ENCODE measurements at places on chromosomes 3 and 15. TPM values are rescaled to one million over a fixed set of nuclear protein-coding genes. Genes with fewer than 3 reads are reported as not detected.
A peak's percentile ranks its signal among the peaks of the same experiment; 100 is the strongest.

DNA sequence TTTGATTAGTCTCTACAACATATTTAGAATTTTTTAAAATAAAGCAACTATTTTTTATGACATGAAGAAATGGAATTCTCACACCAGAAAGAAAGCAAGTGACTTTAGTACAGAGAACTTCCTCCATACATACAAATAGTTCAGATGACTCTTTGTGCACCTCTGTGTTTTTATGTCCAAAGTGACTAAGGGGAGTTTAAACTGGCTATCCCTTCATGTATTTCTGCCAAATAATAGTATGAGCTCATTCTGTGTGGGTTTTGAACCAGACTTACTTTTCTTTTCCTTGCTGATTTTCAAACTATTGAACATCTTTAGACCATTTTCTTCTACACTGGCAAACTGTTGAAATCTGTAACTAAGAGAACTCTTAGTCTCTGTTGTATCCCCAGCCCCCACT, 196.3 kb downstream of the EPHA3 start:
- DNase-seq, result no peak

- peak; percentile 54 for DNase-seq
Measured at GRCh38 chr15:76151599-76151974, 91.8 kb downstream of the TMEM266 start.

DNA sequence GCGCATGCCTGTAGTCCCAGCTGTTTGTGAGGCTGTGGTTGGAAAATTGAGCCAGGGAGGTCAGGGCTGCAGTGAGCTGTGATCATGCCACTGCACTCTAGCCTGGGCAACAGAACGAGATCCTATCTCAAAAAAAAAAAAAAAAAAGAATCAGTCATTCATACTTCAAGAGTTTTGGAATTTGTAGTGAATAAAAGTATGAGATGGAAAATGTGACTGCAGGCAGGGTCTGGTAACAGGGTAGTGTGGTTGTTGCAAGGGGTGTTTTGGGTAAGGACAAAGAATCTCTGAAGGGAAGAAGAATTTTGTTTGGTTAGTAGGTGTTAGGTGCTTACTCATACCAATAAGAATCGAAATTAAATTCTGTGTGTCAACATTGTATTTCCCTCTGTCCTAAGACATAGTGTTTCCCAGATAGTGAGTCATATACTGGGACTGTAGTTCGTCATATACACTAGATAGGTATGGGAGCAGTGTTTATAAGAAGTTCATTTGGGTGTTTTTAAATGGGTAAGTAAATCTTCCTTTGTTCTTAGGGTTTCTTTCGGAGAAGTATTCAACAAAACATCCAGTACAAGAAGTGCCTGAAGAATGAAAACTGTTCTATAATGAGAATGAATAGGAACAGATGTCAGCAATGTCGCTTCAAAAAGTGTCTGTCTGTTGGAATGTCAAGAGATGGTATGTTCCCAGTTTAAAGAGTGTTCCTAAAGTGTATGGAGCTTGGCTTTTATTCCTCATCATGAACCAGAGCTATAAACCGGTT, 14.2 kb downstream of the NR1D2 start:
- DNase-seq, result no peak

DNA sequence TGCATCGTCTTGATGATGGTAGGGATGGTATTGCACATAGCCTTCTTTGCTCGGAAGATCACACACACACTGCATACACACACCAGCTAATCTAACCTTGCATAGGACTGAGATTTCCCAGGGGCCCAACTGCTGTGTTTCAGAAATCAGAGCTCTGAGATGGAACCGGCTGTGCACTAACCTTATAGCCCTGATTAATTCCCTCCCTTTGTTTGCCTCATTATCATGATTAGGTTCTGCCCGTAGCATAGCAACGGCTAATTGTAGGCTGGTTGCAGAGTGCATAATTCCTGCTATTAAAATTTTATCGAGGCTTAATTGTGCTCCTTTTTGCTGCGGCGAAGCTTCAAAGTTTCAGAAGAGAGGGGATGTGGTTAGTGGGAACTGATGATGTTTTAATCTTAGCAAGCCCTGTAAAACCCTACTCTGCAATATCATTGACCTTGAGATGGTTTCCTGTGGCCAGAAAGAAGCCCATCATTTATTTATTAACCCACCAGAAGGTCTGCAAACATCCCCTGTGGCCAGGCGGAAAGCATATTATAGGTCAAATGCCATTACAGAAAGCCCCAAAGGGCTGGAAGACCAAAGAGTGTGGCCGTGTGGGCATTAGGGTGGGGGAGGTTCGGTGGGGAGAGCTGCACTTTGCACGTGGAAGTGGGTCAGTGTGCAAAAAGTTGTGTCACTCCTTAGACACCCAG, 56.2 kb upstream of the GLCE start:
- no peak for DNase-seq

DNA sequence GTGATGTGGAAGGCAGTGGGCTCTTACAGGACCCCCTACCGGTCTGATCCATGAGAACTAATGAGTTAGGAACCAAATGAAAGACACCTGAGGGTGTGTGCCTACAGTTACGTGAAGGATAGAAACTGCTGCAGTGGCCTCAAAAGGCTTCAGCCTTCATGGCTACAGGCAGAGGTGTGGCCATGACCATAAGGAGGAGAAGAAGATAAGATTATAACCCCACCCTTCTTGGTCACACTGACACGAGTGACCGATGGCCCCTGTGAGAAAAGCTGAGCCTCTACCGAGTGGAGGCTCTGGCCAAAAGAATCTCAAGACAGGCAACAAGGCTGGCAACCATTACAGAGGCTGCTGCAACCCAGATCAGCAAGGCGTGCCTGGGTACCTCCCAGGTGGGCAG, 6.3 kb downstream of the RFT1 start:
- DNase-seq, result no peak

DNA sequence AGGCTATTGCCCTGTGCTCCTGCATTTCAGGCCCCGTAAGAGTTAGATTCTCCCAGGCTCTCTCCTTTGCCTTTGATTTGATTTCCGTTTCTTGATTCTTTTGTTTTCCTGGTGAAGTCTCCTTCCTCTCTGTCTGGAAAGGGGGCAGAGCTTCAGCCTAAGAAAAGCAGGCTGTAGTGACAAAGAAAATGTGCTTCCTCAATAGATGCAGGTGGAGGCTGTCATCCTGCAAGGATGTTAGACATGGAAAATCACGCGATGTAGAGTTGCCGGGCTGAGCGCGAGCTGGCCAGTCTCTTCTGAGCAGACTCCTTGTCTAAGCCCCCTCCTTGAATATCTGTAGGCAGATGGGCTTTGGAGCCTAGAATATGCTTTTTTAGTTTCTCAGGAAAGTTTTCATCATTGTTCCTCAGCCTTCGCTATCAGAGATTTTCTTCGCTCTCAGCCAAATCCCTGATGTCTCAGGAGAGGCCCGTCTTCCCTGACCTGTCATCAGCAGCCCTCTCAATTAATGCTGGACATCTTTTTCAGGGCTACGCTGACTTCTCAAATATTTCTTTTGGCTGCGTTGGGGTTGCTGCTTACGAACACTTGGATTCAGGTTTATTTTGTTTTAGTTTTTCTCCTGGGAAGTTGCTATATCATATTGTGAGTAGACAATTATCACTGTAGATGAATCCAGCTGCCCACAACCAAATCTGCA, 163.6 kb downstream of the ITPR1 start:
- DNase-seq, result no peak

DNA sequence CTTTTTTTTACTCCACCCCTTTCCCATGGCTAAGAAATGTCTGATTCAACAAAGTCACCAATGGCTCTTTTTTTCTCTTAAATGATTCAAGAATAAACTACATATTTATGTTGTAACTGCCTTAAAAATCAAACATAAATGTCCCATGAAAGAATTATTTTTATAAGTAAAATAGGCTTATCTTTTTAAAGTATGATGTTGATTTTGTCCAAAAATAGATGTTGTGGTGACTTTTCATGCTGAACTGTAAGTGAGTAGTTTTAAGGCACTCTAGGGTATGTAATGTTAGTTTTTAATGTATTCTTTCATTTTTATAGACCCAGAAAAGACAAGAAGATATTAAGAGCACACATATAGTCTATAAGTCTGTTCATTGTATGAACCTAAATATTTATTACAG, 594.9 kb downstream of the NLGN1 start:
- DNase-seq, result no peak

GRCh38 chr3:140699516-140700231, 21.8 kb downstream of the TRIM42 start:
- no peak for DNase-seq

- no peak for DNase-seq
Measured at GRCh38 chr3:134598763-134599545, 51.9 kb downstream of the KY start.

DNA sequence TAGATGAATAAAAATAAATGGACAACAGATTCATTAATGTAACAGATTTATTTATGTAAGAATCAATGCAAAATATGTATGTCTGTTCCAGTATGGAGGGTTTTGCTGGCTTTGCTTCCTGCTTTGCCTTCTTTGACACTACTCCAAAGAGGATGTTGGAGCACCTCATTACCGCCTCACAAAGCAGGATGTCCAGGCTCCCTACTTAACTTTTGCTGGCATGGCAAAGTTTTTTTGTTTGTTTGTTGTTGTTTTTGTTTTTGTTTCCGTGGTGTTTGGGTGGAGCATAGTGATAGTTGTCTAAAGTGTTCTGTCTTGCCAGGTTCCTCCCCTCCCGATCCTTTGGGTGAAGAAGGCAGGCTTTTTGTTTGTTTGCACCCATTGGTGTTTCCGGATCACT, 38.7 kb downstream of the DIPK2A start:
- DNase-seq, result no peak

DNA sequence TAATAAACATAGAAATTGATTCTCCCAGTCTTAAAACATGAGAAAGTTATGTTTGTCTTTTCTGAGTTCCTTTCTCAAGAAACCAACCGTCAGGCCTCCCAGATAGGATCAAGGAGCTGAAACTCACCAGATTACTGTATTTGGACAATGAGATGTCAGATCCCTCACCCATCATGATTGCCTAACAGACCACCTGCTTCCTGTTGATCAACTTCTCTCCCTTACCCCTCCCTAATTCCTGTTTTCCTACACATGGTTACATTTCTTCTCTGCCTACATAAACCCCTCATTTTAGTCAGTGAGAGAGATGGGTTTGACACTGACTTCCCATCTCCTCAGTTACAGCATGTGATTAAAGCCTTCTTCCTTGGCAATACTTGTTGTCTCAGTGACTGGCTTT, 917.5 kb downstream of the FHIT start:
- DNase-seq, result no peak

DNA sequence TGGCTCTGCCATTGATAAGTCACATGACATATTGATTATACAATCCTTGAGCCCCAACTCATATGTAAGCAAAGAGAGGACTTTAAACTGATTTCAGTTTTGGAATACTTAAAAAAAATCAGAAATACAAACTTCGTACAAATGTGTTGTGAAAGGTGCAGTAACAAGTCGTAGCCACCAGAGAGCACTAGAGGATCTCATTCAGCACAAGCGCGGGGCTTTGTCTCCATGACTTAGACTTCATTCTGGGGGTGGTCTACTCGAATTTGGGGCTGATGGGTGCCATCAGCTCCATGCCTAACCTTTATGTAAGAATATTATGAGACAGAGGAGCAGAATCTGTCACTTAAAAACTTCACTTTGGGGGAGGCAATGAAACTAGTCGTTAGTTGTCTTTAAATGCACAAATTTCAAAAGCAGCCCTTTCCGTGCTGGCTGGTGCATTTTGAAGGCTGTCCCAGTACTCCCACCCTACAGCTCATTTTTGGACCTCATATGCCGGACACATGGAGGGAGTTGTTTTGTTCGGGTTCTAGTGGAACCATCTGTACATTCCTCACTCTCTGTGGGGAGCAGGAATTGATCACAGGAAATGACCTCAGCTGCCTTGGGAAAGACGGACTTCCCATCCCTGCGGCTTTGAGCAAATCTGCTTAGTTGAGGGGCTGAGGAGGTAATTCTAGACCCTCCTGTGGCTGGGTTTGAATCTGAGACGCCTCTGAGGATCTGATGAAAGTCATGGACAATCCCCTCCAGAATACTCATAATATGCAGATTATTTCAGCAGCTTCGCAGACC, 27.5 kb upstream of the MASP1 start:
- DNase-seq, result peak; percentile 50

Gene TMC3
- not detected for total RNA-seq

Gene ASB14
- not detected for total RNA-seq

Gene PCOLCE2
- total RNA-seq, result 13.7 TPM

Gene ADCY5
- 26.8 TPM for total RNA-seq

Gene FES
- 9.7 TPM for total RNA-seq

Gene KCNAB1
- 1.1 TPM for total RNA-seq

Gene GCNT3
- 0.20 TPM for total RNA-seq

Gene CYP8B1
- total RNA-seq, result 0.16 TPM
